Psoas muscle (tissue), 8 donors: ENCODE measurements at places on chromosomes 6 and 20. TPM values are rescaled to one million over a fixed set of nuclear protein-coding genes. Genes with fewer than 3 reads are reported as not detected.

The GABRR1 gene
- not detected for polyA plus RNA-seq

The MATN4 gene
- not detected for polyA plus RNA-seq

The SNX21 gene
- 63.9 TPM for polyA plus RNA-seq

The NFATC2 gene
- 0.18 TPM for polyA plus RNA-seq

The HDGFL1 gene
- not detected for polyA plus RNA-seq

DNA sequence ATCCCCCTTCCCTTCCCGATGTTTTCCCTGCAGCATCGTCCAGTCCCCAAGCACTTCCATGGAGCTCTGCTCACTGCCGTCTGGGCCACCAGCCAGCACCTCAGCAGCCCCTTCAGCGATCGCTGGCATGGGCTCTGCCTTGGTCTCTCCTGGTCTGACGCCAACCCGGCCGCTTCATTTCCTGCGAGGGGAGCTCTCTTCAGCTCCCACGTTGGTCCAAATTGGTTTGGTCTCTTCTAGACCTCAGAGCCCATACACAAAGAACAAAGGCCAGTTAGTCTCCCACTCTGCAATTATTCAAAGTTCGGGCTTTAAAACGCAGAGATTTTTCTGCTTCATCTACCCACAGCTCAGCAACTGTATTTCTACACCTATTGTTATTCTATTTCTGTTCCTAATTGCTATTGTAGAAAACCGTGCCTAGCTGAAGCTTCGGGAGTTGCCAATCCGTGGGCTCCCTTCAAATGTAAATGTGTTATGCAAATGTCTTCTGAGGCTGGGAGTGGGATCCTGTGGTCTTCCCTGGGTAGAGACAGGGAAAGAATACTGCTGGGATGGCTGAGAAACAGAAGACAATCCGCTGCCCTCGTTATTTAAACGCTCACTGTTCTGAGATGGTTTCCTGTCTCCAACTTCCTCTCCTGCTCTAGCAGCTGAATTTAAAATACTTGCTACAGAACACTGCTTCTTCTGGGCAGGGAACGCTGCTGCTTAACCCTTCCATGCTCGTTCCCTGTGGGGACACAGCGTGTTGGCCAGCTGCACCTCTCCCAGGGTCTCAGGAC is 154.2 kb upstream of the QKI start:
- DNase-seq, result peak; percentile 62

GRCh38 chr6:129236001-129236517 is 353.1 kb downstream of the LAMA2 start:
- DNase-seq, result no peak

DNA sequence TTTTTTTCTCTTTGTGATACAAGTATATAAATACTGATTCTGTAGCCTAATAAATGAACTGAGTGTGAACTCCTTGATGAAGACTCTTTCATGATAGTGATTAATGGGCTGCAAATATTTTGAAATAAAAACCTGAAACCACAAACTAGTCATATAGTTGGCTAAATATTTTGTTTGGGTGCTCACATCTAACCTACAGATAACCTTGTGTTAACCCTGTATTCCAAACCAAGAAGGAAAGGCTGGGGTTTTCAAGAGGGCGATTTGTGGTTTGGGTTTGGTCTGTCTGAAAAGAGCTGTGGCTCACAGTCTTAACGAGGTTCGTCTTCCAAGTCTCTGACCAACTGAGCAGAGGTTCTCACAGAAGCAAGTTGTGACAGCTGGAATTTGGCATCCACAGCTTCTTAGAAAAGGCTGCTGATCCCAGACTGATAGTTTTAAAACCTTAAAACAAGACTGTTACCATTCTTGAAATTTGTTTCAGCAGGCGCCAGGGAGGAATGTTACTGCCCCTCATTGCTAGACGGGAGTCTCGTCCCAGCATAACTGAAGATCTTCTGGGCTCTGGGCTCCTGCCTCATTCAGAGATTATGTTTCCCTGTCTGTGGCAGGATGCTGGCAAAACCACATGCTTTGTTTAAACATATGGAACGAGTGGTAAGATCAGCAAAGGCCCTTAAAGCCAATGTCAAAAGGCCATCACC is 736.4 kb upstream of the MARCKS start:
- DNase-seq, result no peak

DNA sequence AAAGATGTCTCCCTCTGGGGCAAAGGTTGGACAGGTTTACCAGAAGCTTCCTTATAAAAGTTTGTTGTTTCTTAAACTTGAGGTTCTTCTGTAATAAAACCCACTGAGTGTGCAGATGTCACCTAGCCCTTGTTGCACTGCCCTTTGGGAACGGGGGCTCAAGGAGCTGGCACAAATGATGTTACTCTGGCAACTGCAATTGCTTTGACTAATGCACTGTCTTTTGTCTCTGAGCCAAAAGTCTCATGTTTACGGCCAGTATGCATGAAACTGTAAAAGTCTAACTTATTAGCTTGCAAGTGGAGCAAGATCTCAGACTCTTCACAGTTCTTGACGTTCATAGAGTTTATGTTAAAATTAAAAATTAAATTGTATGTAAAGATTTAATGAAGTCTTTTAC is 655.7 kb downstream of the EPHA7 start:
- DNase-seq, result no peak

GRCh38 chr6:624979-625378 is 31.9 kb downstream of the HUS1B start:
- no peak for DNase-seq

- DNase-seq, result no peak
Observed at GRCh38 chr6:104955927-104956730, 778 bp upstream of the LIN28B start.

DNA sequence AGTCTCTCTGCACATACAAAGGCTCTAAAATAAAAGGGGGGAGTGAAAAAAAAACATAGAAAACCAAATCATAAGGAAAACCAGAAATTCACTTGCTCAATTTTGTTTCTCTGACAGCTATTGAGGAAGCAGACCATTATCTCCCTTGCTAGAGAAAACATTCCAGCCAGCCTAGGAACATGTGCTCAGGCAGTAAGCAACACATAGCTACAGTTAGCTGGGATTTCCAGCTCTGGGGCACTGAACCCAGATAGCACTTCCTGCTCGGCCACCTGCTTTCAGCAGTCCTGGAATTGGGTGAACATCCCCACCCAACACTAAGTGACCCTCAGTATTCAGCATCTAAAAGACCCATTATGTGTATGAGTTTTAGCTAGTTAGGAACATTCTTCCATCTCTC is 61.3 kb downstream of the TNFRSF21 start:
- DNase-seq, result no peak

DNA sequence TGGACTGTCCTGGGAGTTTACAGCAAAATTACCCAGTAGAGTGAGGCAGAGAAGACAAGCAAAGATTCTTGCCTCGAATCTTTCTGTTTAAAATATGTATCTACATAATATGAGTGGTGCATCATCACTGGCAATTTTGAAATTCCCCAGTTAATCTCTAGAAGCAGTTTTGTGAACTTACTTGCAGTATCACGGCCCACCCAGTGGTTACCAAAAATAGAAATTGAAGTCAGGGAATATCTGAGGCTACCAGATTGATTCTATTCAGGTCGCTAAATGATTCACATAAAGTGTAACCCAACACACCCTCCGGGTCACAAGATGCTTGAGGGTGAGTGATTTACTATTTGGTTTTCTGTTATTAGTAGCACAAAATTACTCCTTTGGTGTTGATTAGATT is 111.9 kb downstream of the PPP1R14C start:
- DNase-seq, result no peak

- DNase-seq, result no peak
Observed at GRCh38 chr20:41362748-41363140, 3.9 kb downstream of the EMILIN3 start.

- DNase-seq, result no peak
Observed at GRCh38 chr6:149228311-149228955, 89.1 kb upstream of the TAB2 start.

GRCh38 chr6:150883521-150883920 is 18.0 kb downstream of the MTHFD1L start:
- DNase-seq, result no peak

GRCh38 chr20:58655328-58656107 is 4.4 kb downstream of the STX16 start:
- no peak for DNase-seq

DNA sequence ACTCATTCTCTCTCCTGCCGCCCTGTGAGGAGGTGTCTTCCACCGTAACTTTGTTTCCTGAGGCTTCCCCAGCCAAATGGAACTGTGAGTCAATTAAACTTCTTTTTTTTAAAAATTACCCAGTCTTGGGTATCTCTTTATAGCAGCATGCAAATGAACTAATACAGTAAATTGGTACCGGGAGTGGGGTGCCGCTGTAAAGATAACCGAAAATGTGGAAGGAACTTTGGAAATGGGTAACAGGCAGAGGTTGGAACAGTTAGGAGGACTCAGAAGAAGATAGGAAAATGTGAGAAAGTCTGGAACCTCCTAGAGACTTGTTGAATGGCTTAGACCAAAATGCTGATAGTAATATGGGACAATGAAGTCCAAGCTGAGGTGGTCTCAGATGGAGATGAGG is 55.8 kb downstream of the EPB41L2 start:
- DNase-seq, result no peak

DNA sequence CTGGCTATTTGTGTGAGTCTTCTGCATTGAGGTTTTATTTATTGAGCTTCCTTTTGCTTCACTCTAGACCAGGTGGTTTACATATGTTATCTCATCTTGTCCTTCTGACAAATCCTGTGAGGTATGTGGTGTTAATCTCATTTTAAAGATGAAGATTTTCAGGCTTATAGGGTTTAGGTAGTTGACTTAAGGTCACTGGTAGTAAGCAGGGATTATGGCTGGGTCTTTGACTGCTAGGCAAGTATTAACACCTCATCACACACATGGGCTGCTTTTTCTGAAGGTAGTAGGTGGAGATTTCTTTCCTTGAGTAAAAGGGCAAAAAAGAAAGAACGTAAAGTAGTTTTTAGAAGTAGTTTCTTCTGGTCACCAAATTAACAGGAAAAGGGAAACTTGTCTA is 72.6 kb downstream of the CDKAL1 start:
- no peak for DNase-seq

GRCh38 chr6:112478036-112478435 is 130.9 kb downstream of the RFPL4B start:
- DNase-seq, result no peak

DNA sequence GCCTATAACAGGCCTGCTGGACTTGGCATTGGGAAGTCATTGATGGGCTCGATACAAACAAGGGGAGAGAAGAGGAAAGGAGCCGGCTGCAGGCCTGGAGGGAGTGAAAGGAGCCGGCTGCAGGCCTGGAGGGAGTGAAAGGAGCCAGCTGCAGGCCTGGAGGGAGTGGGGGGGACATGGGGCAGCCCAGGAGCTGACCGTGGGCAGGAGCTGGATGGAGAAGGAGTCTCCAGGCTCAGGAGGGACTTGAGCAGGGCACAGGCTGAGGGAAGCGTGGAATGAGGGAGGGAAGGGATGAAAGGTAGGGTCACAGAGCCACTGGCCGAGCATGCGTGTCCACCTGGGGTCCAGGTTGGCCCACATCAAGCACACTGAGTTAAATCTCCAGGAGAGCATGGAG is 32.0 kb downstream of the RPP40 start:
- DNase-seq, result no peak

DNA sequence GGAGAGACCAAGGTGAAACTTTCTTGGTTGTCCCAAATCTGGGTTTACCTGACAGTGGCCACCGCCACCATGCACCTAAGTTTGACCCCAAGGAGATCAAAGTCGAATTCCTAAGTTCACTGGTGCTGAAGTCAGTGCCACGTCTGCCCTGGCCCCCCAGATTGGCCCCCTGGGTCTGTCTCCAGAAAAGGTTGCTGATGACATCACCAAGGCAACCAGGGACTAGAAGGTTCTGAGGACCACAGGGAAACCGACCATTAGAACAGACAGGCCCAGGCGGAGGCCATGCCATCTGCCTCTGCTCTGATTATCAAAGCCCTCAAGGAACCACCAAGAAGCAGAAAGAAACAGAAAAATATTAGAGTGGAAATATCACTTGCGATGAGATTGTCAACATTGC is 91.2 kb downstream of the DLL1 start:
- no peak for DNase-seq

DNA sequence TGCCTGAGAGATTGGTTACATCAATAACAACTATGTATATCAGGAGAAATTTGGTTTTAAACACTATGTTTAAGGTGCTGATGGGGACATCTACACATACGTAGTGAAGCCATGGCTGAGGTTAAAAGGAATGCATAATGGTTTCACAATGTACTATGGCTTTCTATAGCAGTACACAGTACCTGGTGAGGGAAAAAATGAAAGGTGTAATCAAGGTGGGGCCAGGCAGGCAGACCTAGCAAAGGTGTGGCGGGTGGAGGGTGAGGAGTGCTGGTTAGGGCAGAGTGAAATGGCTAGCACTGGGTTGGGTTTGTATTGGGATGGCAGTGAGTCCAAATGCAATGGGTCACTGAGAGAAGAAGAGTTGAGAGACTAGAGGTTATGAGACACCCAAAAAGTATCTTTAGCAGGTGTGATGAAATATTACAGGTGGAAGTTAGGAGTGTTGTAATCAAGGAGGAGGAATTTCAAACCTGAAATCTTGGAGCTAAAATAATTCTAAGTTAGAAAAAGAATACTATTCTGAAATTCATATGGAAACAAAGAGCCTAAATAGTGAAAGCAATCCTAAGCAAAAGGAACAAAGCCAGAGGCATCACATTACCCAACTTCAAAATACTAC is 22.3 kb downstream of the PAQR8 start:
- DNase-seq, result no peak

GRCh38 chr20:24952376-24953208 is 3.5 kb downstream of the CST7 start:
- DNase-seq, result no peak

- peak; percentile 45 for DNase-seq
Observed at GRCh38 chr20:57657535-57658446, 37.6 kb upstream of the ZBP1 start.

GRCh38 chr6:15269011-15269410 is 23.1 kb downstream of the JARID2 start:
- no peak for DNase-seq

GRCh38 chr6:112956696-112957535 is 609.8 kb downstream of the RFPL4B start:
- DNase-seq, result no peak

GRCh38 chr6:36759148-36759759 is 61.6 kb downstream of the RAB44 start:
- peak; percentile 79 for DNase-seq

- DNase-seq, result no peak
Observed at GRCh38 chr6:51675020-51675921, 412.1 kb downstream of the PKHD1 start.

DNA sequence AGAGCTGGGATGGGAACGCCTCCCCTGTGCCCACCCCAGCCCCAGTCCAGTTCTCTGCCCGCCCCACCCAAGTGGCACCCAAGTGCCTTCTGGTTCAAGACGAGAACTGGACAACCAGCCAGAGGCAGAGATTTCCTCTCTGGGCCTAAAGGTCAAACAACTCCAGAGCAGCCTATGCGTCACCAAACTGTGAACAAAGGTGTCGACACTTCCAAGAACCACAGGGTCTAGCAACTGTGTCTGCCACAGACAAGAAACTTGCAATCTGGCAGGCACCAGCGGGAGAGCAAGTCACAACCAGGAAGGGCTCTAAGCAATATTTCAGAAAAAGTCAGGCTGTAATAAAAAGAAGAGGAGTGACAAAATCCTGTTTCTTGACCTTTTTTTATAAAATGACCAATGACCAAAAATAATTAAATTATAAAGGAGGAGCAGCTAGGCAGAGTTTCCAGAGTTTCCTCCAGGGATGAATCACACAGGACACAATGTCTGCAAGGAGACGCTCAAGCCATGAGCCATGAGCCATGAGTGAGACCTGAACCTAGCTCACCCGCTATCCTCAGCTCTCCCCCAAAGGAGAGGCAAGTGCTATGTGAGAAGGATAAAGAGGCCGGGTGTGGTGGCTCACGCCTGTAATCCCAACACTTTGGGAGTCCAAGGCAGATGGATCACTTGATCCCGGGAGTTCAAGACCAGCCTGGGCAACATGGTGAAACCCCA is 11.1 kb downstream of the EDEM2 start:
- peak; percentile 62 for DNase-seq
